CD4-positive, alpha-beta T cell treated with Interleukin-2 at 100 ng/mL for 4 hours (primary cell): ENCODE measurements at places on chromosomes 11 and 22.

DNA sequence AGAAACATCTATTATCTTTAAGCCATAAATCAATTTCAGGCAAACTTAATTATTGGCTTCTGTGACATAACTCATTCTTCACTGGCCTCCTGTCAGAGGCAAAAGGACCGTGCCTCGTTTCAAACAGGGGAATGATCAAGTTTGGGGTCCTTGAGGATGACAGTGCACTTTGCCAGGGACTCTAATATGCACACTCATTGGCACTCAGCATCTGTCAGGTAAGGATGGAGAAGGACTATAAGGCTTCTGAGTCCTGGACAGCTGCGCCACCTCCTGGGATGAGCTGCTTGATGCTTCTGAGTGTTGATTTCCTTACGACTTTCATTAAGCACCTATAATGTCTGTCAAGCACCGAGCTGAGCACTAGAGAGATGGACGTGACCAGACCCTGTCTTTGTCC, 20.2 kb downstream of the BPIFC start:
- DNase-seq, result no peak

DNA sequence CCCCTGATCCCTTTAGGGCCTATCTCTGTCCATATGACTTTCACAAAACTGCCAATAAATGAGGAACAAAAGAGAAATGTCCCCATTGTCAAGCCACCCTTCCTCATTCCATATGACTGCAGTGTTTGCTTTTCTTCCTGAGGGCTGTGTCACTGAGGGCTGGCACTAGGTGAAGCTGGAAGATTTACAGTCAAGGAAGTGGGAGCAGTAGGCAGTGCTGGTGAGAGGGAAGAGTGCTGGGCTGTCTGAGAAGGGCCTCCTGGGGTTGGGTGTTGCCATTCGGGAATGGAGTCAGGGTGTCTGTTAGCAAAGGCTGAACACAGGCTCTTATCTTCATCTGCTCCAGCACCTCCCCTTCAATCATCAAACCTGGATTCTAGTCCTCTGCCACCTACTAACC, 30.9 kb downstream of the INSC start:
- DNase-seq, result no peak

DNA sequence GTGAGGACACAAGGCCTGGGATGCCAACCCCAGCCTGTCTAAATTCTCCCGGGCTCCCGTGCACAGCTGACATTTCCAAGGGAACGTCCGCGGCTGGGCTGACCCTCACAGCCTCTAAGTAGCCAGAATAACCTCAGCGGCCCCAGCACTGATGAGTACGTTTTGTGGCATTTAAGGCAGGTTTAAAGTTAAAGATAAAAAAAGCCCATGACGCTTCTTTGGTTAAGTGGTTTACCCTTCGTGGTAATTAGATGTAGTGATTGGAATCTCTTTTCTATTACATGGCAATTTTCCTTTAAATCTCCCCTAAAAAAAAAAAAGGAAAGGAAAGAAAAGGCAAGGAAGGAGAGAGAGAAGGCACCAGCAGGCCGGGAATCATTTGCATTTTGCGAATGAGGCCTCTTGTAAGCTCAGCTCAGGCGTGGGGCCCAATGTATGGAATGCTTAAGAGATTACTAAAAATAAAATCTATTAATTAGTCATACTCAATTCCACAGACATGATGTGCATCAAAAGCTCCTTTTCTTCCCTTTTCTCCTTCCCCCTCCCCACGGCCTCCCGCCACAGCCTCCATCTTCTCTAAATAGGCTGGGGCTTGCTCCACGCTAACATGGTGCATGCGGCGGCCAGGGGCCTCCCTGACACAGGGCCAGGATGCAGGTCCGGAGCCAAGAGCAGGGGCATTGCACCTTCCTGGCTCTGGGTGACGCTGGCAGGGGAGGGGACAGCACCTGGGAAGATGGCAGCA, 44.1 kb downstream of the MACROD1 start:
- DNase-seq, result no peak

DNA sequence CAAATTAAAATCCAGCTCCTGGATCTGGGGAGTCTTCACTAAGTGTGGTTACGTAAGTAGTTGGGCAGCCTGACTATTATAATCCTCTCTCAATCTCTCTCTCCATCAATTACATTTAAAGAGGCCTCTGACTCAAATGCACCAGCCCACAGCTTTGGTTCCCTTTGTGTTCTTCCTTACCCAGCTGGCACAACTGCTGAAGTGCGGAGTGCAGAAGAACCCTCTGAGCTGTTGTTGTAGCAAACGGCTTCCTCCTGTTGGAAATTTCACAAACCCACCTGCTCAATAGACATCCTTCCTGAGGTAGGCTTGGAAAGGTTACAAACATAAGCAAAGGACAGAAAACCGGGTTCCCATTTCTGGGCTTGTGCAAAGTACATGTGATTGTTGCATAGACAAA, 17.0 kb upstream of the SORL1 start:
- DNase-seq, result no peak

DNA sequence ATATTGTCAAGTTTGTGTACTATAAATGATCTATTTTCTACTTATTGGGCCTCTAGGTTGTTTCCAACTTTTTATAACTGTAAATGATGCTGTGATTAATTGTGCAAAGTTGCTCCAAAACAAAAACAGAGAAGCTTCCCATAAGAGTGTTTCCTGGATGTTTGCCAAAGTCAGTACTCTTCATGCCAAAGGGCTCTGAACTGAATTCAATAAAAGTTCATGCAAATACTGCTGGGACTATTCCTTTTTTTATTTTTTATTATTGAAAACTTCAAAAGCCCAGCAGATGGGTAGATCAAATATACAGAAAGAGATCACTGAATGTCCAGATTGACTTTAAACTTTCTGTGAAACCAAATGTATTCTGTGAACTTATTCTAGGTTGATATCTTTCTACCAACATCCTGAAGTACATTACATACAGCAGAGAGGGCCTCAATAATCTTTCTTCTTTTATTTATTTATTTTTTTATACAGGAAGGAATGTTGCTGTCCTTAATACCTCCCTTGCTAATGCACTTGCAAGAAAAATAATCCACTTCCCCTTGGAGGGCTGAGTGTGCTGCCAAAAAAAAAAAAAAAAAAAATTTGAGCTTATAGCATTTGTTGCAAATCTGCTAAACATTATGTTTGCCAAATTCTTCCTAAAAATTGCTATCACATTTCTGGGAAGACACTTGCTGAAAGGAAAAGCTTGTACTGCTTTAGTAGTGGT, 53.0 kb downstream of the CTSC start:
- no peak for DNase-seq

DNA sequence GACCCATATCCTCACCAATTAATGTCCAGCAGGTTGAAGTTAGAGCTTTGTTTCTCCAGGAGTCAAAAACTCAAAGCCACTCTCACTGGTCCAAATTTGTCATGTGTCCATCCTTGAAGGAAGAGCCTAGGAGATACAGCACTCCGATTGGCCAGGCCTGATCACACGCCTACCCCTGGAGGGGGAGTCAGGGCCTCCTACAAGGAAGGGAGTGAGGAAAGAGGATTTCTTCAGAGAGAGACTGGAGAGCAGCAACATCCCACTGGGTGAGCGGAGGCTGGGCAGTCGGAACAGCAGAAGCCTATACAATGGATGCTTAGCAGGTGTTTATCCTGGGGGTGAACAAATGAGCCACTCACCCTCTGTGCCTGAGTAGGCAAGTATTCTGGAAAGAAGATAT, 113.9 kb downstream of the TRIM29 start:
- DNase-seq, result no peak

DNA sequence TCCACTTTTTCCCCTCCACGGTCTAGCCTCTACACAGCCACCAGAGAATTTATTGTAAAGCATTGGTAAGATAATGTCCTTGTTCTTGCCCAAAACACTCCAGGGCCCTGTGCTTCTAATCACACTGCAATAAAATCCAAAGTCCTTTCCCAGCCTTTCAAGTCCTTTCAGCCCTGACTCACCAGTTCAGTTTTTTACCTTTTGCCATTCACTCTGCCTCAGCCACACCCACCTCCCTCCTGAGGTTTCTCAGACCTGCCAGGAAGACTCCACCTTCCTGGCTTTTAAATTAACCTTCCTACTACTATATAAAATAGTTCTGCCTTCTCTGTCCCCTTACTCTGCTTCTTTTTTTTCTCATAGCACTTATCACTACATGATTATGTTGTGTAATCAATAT, 91.0 kb upstream of the ARHGAP32 start:
- DNase-seq, result no peak
